AG04450 (cell line): ENCODE measurements at places on chromosomes 2 and 18. TPM values are rescaled to one million over a fixed set of nuclear protein-coding genes. Genes with fewer than 3 reads are reported as not detected.

Gene CLIP4
- 54.7 and 71.4 TPM in 2 replicates for polyA plus RNA-seq

Gene C2orf66
- polyA plus RNA-seq: 0.05 TPM in 1 of 2 replicates, not detected in the other

Gene TUBA3E
- polyA plus RNA-seq: not detected in 2 replicates

Gene CYP26B1
- 0.01 and 0.04 TPM in 2 replicates for polyA plus RNA-seq

Gene TBR1
- polyA plus RNA-seq: not detected in 2 replicates

Gene MYCN
- not detected in 2 replicates for polyA plus RNA-seq

Gene ZBTB7C
- polyA plus RNA-seq: not detected in 2 replicates

Gene REG3G
- polyA plus RNA-seq: not detected in 2 replicates

Gene PSD4
- 0.32 and 0.37 TPM in 2 replicates for polyA plus RNA-seq

GRCh38 chr2:197425550-197425949, 9.3 kb downstream of the SF3B1 start:
- DNase-seq: no peak

DNA sequence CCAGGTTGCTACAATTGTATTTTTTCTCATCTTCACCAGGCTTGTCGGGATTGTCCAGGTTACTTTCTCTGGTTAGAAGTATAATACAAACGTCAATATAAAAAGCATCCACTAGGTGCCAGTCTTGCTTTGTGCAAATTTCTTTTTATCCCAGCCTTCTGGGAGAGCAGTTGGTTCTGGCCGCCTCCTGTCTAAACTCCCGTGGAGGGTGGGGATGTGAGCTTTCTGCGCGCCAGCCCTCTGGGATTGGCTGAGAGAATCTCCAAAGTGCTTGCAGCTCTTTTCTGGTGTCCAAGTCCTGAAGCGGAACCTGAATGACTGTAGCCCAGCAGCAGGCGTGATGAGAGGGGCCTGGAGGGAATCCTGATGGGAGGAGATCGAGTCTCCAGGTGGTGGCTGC, 22.4 kb upstream of the TOGARAM2 start:
- DNase-seq: peak; percentile 50

DNA sequence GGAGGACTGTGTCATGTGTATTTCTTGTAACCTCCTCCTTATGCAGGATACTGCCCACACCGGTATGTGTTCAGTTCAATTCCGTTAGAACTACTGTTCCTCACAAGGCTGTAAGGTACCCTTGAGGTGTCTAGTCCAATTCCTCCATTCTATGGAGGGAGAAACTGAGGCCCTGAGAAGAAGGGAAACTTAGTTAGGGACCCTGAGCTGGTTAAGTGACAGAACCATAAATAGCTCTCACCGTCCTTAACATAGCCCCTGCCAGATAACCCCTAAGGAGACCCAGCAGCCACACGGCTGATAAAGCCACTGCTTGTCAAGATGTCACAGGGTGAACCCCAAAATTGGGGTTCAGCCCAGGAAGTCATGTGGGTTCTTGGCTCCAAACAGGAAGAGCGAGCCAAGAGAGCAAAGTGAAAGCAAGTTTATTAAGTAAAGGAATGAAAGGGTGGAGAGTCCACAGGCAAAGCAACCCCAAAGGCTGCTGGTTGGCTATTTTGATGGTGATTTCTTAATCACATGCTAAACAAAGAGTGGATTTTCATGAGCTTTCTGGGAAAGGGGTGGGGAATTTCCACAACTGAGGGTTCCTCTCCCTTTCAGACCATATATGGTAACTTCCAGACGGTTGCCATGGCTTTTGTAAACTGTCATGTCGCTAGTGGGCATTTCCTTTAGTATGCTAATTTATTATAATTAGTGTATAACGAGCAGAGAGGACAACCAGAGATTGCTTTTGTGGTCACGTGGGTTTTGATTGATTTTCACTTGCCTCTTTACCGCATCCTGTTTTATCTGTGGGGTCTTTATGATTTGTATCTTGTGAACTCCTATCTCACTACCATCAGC, 83.4 kb upstream of the RTN4 start:
- peak; percentile 89 for DNase-seq

DNA sequence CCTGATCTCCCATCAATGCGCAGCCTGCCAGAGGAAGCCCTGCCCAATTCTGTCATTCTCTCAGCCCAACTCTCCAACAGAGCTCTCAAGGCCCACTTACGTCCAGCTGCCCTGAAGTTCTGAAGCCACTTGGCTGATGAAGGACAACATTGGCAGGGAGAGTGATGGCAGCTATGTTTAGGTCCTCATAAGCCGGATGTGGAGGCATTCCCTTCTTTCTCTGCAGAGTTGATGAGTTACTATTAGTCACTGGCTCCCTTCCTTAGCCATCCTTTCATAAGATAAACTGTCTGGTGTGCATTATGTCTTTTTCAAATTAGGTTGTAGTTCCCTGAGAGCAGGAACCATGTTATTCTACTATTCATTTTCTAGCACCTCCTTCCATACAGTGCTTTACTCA, 22.5 kb upstream of the TACR1 start:
- peak; percentile 45 for DNase-seq

GRCh38 chr2:149017116-149017985, 21.1 kb upstream of the LYPD6B start:
- DNase-seq: peak; percentile 33

GRCh38 chr2:29064346-29064715, 10.0 kb downstream of the PCARE start:
- no peak for DNase-seq

GRCh38 chr18:11873670-11874340, 22.6 kb downstream of the CHMP1B start:
- no peak for DNase-seq

GRCh38 chr2:84906900-84907714, 1.7 kb downstream of the TMSB10 start:
- no peak for DNase-seq

- DNase-seq: no peak
Observed at GRCh38 chr18:48572402-48573126, 33.7 kb downstream of the CTIF start.

DNA sequence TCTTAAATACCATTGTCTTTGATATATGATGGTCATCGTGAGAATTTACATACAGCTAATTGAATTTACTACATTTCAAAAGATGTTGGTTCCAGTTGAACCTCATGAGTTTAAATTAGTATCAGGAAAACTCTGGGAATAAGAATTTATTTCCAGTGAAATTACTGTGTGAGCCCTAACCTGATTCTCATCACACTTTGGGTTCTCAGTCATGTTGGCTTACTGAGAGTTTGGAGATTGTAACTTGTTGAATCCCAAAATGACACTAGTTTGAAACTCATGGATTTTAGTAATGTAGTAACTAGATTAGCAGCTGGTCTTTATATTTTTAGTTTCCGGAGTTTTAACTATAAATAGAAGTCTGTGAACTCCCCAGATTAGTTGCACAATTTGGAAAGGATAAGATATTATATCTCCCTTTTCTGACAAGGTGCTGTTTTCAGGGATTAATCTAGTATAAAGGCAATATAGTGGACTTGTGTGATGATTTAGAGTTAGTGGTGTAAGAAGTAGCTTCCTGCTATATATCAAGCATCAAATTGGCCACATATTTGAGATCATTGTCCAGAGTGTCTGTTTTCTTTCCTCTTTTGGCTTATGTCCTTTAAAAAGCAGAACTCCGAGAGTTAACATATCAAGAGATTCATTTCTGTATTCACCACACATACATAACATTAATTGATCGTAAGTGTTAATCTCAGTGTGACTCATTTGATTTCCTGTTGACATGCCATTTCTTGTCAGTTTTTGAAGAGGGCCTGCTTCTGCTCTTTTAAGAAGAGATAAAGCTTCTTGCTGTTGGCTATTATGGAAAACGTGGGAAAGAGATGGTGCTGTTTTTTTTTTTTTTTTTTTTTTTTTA, 15.7 kb downstream of the NDUFV2 start:
- DNase-seq: no peak

- no peak for DNase-seq
Observed at GRCh38 chr2:237231593-237231992, 145.9 kb downstream of the COPS8 start.

GRCh38 chr2:45452866-45453265, 158.2 kb downstream of the SRBD1 start:
- peak; percentile 89 for DNase-seq

DNA sequence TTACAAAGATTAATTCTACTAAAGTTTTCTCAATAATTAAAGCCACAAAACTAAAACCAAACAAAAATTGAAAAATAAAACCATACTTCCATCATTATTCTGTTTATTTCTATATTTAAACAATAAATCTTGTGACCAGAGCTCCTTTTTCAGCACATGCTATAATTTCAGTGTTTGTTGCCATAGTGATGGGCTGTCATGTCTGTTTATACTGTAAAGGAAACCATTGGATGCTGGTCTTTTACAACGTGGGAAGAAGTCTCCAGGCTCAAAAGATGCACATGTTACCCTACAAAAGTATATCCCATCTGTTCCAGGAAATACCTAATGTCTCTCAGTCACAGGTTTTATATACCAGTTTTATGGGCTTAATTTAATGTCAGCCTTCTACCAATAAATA, 100.1 kb upstream of the MC2R start:
- DNase-seq: no peak

DNA sequence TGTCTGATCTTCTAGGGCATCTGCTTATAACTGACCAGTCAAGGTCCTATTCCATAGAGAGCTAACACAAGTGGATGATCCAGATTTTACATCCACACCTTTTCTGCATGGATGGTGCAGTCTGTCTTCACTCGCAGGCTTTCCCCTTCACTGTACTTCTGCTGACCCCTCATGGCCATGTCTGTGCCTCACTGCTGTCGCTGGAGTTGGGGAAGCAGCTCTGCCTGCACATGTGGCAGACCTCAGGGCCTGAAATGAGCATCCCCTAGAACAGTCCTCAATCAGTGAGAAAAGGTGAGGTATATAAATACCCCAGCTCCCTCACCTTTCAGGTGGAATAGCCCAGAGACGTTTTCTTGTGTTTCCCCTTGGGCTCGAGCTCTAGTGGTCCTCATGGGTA, 233.8 kb downstream of the ANKRD36B start:
- DNase-seq: no peak

- DNase-seq: no peak
Observed at GRCh38 chr2:42045352-42045751, 2.5 kb upstream of the PKDCC start.

DNA sequence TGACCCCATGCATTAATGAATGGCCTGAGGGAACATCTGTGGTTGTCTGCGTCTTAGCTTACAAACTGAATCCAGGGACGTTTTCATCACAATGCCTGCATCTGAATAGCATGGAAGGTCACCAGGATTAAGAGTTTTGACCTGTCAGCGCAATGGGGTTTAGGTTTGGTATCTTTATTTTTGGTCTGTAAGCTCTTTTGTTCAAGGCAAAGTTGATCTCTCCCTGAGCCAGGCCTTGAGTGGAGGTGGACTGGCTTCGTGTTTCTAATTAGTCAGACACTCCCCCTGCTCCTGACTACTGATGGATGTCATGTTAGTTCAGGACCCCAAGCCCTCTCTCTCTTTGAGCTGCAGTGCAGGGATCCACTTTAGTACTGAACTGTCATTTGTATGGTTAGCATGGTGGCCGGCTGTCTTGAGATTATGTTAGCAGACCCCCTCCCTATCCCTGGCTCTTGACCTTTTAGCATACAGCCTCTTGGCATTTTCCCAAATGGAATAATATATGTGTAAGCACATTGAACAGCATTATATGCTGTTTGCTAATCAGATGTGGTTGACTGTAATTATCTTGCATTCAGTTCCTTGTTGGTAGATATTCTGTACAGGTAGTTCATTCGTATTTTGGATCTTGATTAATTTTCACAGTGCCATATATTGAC, 59.2 kb downstream of the LYPD6 start:
- no peak for DNase-seq

DNA sequence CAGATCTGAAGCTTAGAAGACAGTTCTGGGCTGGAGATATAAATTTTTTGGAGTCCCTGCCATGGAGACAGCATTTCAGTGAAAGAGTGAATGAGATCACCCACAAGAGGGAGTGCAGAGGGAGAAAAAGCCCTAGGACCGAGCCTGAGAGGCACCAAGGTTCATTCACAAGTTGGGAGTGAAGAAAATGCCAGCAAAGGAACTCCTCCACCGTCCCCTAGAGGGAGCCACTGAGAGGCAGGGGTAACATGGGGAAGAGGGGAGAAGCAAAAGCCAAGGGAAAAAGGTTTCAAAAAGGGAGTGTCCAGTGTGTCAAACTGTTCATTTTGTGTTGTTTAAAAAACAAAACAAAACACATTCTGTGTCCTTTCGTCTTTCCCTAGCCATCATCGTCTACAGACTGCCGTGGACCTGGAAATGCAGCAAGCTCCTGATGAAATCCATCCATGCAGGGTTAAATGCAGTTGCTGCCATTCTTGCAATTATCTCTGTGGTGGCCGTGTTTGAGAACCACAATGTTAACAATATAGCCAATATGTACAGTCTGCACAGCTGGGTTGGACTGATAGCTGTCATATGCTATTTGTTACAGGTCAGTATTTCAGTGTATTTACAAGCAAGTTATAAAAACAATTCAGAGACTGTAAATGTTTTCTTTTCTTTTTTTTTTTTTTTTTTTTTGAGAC, 19.1 kb downstream of the CYBRD1 start:
- no peak for DNase-seq

GRCh38 chr2:27806311-27807059, 35.0 kb downstream of the MRPL33 start:
- DNase-seq: no peak

- DNase-seq: no peak
Observed at GRCh38 chr2:167550448-167550847, 662.2 kb downstream of the XIRP2 start.

DNA sequence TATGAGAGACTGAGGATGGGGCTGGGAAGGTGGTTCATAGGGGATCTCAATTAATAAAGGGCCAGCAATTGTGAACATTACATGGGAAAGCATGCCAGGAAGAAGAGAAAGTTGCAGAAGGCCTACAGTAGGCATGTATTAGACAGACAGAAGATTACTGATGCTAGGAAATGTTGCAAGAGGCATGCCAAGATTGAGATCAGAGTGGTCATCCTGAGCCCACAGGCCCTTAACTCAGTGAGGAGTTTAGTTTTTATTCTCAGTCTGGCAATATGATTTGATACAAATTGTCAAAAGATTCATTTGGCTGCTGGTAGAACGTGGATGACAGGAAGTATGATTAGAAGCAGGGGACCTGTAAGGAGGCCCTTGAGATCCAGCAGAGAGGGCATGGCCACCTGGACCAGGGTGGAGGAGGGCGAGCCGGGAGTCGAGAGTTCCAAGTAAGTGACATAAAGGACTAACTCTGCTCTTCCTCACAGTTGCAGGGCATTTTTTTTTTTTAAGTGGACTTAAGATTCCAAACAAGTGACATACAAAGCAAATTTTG, 54.9 kb downstream of the EPHA4 start:
- no peak for DNase-seq

DNA sequence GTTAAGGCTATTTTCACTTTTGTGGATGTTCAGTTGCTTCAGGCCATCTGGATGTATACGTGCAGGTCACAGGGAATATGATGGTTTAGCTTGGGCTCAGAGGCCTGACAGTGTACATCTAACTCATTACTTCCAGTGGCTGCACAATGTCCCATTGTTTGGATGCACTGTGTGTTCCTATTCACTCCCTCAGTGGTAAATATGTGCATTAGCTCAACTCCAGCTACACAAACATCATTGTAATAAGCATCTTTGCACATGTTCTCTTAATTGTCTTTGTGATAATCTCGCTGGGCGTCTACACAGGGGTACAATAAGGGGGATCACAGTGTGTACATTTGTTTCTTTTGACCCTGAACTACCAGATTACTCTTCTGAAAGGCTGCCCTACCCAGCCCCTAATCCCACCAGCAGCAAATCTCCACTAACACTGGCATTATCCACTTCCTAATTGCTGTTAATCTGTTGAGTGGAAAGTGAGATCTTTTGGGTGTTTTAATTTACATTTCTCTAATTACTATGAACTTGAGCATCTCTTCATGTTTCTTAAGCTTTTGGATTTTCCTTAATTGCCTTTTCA, 56.1 kb upstream of the POLE4 start:
- no peak for DNase-seq
